ENCODE measurements at places on chromosomes 6 and 20. TPM values are rescaled to one million over a fixed set of nuclear protein-coding genes. Genes with fewer than 3 reads are reported as not detected.

STMND1 gene
- not detected for total RNA-seq

SPATA25 gene
- total RNA-seq, result 0.53 TPM

VTA1 gene
- 39.3 TPM for total RNA-seq

CST5 gene
- total RNA-seq, result not detected

C20orf204 gene
- 0.15 TPM for total RNA-seq

SIRPB1 gene
- 0.29 TPM for total RNA-seq

PSMF1 gene
- total RNA-seq, result 209 TPM

LAMA2 gene
- total RNA-seq, result 0.30 TPM

DEF6 gene
- not detected for total RNA-seq

TMEM244 gene
- not detected for total RNA-seq

SAMD5 gene
- total RNA-seq, result 0.62 TPM

SRSF12 gene
- total RNA-seq, result 2.0 TPM

OLIG3 gene
- total RNA-seq, result not detected

ATXN1 gene
- 2.8 TPM for total RNA-seq

ADGRF1 gene
- not detected for total RNA-seq

ESR1 gene
- total RNA-seq, result 0.02 TPM

ELOVL2 gene
- 5.9 TPM for total RNA-seq

OR2B6 gene
- not detected for total RNA-seq

RNF39 gene
- not detected for total RNA-seq

NKAIN2 gene
- total RNA-seq, result not detected

OR14J1 gene
- total RNA-seq, result not detected

NMBR gene
- not detected for total RNA-seq

CFAP206 gene
- total RNA-seq, result 0.99 TPM

SLC17A9 gene
- not detected for total RNA-seq

CNR1 gene
- total RNA-seq, result 1.9 TPM

GRM1 gene
- not detected for total RNA-seq

CYP21A2 gene
- not detected for total RNA-seq

ULBP2 gene
- 2.9 TPM for total RNA-seq

TTBK1 gene
- total RNA-seq, result 0.02 TPM

FNDC1 gene
- 0.13 TPM for total RNA-seq

CDC40 gene
- total RNA-seq, result 7.9 TPM

NANP gene
- 8.8 TPM for total RNA-seq

THBS2 gene
- total RNA-seq, result not detected

LAMA5 gene
- 260 TPM for total RNA-seq

SIGLEC1 gene
- total RNA-seq, result 0.01 TPM

ARMH2 gene
- total RNA-seq, result not detected

PTPRA gene
- total RNA-seq, result 38.5 TPM

MCCD1 gene
- not detected for total RNA-seq

PNLDC1 gene
- 0.10 TPM for total RNA-seq

HLA-DQA1 gene
- total RNA-seq, result not detected

AVP gene
- not detected for total RNA-seq

Measured in A549 treated with Mapracorat at 1 μM for 4 hours (cell line).